ENCODE measurements at places on chromosomes 3 and 15.

GRCh38 chr3:15631426-15632211 lies 30.1 kb downstream of the BTD start:
- DNase-seq = no peak

- DNase-seq = no peak
Observed at GRCh38 chr3:30662836-30663235, 56.4 kb downstream of the TGFBR2 start.

DNA sequence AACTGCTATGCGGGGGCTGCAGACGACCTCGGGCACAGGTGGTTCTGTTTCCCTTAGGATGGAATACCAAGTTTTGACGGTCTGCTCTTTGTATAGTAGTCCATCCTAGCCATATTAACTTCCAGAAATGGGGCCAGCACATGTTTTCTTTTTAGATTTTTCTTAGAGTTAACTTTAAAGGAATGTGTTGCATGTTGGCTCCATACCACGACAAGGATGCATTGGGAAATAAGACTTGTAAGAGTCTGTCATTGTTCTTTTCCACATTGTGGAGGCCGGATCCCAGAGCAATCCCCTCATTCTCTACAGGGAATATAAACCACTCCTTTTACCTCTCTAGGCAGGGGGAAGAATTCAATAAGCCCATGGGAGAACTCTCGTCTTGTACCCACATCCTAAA lies 87.1 kb upstream of the PLSCR4 start:
- DNase-seq = no peak

DNA sequence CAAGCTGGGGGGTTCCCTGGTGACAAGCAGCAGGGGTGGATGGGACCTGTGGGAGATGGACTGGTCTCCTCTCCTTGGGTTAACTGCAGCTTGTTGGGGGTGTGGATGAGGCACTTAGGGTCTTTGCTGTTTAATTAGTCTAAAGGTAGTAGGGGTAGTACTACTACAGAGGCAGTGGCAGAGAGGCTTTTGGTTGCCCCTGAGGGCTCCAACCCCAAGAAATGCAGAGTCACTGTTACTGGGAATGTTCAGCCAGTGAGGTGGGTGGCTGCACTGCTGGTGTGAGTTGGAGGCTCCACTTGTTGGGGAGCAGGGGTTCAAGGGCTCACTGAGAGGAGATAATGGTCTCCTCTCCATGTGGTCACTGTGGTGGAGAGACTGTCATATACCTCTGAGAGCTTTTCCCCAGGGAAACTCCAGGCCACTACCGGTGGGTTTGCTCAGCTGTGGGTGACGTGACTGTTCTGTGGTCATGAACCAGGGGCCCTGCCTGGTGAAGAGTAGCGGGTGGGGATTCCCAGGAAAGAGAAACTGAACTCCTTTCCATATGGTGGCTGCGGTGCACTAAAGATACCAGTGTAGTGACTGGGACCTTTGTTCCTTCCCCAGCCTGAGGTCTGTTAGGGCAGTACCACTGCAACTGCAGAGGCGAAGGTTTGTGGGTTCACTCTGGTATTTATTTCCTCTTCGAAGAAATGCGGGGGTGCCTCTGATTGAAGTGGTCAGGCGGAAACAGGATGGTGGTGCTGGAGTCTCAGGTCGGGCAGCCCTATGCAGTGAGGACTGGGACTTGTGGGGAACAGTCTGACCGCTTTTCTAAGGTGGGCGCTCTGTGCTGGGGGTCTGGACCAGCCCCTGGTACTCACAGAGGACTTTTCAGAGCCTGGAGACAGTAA lies 68.9 kb upstream of the TNFSF10 start:
- peak; percentile 59 for DNase-seq

DNA sequence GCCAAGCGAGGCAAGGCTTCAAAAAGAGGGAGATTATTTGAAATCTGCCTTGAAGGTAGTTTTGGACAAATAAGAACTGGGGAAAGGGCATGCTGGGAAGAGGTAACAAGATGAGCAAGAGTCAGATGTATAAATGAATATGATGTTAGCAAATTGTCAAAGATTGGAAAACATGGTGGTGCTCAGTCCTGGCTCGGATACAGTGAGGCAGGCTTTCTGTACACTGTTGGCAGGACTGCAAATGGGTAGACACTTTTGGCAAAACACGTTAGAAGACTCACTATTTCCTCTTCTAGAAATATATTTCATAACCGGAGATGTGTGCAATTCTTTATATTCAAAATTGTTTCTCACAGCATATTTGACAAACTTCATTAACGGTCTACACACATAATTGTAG lies 429.9 kb downstream of the IL5RA start:
- no peak for DNase-seq

GRCh38 chr3:157819270-157820156 lies 286.7 kb downstream of the SHOX2 start:
- DNase-seq = no peak

- DNase-seq = no peak
Observed at GRCh38 chr3:144112437-144112836, 140.8 kb downstream of the DIPK2A start.

- DNase-seq = no peak
Observed at GRCh38 chr3:57059411-57059810, 1.1 kb upstream of the SPATA12 start.

DNA sequence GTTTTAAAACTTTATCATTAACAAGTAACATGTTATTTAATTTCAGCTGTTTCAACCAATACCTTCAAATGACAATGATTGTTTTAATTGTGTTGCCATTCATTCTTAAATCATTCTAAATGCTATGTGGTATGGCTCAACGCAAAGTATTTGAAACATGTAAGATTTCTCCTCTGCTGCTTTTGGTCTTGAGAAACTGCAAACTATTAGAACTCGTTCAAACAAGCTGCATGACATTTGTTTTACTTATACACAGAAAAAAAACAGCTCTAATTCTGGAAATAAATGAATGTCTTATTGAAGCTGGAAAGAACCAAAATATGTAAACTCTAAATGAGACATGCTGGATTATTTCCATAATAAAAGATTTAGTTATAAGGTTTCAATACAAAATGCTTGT lies 29.3 kb downstream of the FBN1 start:
- no peak for DNase-seq

DNA sequence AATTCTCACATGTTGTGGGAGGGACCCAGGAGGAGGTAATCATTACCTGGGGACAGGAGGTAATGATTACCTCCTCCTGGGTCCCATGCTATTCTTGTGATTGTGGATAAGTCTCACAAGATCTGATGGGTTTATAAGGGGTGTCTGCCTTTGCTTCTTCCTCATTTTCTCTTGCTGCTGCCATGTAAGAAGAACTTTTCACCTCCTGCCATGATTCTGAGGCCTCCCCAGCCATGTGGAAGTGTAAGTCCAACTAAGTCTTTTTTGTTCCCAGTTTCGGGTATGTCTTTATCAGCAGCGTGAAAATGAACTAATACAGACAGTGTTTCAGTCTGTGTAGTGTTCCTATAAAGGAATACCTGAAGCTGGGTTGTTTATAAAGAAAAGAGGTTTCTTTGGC lies 13.1 kb upstream of the KCTD6 start:
- DNase-seq = no peak

DNA sequence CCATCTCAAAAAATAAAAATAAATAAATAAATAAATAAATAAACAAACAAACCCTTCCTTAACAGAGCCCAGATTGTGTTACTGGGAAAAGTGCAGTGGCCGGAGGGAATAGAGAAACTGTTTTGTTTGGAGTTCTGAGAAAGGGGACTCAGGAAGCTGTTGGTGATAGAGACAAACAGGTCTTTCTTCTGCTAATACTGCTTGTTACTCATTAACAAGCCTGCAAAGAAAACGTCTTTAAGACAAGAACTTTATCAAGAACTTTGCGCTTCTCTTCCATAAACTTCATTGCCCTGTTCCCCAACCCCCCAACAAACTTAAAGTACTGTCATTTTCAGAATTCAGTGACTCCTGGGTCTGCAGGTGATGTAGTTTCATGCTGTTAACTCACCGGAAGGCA lies 68.8 kb upstream of the GSK3B start:
- no peak for DNase-seq
